ENCODE measurements at places on chromosomes 2 and 18.

DNA sequence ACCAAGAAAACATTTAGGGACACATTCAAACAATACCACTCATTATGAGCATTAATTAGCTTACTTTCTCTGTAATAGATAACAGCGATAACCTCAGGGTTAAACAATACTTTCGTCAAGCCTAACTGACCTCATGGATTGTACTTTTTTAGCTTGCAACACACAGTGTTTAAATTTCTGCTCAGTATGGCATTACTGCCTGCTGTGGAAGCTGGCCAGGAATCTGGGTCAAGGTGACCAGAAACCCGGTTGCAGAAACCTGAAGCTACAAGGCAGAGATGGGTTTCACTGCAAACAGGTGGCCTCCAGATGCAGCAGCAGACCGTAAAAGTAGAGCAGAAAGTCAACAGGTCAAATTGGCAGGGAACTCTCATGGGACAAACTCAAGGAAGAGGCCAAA, 123.8 kb upstream of the FHL2 start:
- DNase-seq: no peak

- DNase-seq: no peak
These were observed 57.3 kb downstream of the ARHGAP25 start for GRCh38 chr2:68791914-68792313.

DNA sequence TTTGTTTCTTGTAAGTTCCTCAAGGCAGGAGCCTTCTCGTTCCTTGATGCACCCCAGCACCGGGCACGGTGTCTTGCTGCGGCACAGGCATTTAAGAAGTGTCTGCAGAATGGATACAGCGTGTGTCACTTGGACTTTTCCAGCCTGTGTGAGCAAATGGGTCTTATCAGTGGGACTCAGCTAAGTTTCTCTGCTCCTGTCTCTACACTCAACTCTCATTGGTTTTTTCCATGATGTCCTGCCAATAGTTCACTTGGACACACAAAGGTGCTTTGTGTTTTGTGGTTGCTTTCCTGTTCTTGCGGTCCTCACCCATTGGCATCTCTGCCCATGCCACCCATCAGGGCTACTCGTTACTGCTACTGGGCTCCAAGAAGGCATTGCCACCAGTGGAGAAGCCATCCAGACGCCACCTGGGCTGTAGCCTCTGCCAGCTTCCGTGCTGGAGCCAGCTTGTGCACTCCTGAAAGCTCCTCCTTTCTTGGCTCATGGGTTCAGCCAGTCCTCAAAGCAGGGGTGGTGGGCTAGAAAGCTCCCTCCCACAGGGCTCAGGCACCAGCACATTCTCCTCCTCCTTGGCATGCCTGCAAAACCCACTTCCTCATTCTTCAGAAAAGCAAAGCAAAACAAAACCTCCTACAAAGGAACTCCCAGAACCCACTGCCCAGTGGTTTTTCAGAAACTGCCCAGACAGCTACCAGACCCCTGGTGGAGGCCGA, 41.4 kb downstream of the IL1R2 start:
- no peak for DNase-seq

DNA sequence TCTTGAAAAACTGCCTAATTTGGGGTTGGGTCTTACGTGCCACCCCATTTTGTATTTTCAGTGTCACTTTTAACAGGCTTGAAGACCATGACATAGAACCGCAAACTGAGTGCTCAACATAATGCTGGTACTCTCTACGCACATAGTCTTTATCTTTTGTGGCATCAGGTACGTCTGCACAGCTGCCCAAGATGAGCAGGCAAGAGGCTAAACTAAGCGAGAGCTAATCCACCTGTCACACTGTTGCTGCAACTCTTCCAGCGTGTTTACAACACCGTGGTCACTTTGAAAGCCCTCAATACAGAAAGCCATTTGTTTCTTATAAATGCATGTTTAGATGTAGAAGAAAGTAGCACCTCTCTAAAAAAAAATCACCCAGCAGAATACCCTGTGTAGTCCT, 270.0 kb upstream of the TCF4 start:
- DNase-seq: no peak

DNA sequence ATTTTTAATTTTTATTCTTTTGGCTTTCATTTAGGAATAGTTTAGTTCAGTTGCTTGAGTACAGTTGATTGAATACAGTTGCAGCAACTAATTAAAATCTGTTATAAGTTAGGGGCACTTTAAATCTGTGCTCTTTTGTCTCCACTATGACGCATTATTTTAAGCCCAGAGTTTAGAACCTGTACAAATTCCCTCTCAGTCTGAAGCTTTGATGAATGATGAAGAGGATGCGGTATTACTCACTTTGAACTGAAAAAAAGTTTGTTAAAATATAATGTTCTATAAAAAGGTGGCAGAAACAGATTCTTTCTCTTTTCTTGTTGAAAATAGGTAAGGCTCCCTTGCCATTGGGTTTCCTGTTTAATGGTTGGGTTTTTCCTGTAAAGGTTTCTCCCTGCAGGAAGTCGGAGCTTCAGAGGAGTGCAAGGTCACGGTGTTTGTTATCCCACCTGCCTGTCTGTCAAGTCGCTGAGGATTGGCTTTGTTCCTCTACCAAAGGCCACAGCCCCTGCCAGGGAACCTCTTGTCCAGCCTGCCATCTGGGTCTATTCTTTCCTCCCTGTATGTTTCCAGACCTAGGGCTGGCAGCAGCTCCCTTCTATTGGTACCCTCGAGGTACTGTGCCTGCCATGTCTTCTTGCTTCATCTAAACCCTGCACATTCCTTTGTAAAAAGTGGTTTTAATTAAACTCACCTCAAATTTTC, 43.8 kb upstream of the FN1 start:
- no peak for DNase-seq

GRCh38 chr2:134287323-134287722, 33.5 kb downstream of the MGAT5 start:
- DNase-seq: no peak

GRCh38 chr2:37982147-37982582, 57.1 kb downstream of the RMDN2 start:
- peak; percentile 24 for DNase-seq

DNA sequence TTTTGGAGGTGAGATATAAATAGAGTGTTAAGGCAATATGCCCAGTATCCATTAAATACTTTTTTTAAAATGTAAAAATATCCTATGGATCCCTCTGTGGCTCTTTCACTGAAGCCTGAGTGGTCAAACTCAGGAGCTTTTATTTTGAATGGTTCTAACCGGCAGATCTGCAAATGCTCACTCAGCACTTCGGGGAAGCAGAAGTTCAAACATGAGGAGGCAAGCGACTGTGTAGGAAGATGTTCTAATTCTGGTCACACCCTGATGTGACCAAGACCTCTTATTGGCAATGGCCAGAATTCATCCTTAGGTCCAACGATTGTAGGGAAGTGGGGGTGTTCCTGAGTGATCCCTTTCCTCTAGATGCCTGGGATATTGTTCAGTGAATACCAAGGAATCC, 168.8 kb downstream of the CDCA7 start:
- DNase-seq: no peak

- no peak for DNase-seq
These were observed 171.8 kb downstream of the CAMKMT start for GRCh38 chr2:44533508-44533907.

DNA sequence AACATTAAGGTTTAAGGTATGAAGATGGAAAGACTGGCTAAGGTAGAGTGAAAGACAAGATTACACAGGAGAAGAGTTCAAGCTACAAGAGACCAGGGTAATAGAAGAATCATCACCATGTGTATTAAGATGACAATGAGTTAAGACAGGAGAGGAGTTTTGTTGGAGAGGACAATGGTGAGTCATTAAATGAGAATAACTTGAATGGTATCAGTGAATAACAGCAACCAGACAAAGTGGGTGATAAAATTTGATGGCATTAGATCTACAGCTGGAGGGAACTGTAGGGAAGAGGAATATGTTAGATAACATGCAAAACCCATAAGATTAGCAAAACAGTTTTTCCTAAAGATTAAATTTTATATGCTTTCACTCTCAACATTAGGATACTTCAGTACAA, 18.8 kb upstream of the ENOSF1 start:
- no peak for DNase-seq

DNA sequence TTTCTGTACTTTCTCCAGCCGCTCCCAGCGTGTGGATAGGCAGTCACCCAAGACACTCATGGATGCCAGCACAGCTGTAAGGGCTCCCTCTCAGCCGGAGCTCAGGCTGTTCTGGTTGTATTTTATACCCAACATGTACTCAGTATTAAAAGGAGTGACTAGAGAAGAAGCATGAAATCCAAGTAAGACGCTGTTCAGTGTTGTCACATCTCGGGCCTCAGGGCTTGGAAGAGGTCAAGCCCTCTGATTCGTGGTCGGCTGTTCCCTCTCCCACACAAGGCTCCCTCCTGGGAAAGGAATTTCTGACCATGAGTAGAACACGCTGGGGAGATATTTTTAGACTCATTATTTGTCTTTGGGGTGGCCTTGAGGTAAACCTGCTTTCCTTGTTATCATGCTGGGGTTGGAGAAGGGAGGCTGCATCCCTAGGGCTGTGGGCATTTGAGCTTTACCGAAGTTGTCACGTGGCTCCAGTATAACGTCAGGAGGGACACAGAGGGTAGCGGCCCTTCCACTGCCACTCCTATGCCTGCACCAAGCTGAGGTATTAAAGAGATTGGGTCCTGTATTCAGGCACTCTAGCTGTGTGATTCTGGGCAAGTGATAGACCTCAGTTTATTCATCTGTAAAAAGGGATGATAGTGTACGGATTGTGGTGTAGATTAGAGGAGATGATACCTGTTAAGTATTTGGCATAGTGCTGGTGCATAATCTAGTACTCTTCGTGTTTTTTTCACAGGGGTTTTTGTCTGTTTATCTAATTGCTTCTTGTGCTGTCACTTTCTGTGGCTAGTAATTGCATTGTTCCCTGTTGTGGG, 34.1 kb downstream of the HK2 start:
- no peak for DNase-seq

DNA sequence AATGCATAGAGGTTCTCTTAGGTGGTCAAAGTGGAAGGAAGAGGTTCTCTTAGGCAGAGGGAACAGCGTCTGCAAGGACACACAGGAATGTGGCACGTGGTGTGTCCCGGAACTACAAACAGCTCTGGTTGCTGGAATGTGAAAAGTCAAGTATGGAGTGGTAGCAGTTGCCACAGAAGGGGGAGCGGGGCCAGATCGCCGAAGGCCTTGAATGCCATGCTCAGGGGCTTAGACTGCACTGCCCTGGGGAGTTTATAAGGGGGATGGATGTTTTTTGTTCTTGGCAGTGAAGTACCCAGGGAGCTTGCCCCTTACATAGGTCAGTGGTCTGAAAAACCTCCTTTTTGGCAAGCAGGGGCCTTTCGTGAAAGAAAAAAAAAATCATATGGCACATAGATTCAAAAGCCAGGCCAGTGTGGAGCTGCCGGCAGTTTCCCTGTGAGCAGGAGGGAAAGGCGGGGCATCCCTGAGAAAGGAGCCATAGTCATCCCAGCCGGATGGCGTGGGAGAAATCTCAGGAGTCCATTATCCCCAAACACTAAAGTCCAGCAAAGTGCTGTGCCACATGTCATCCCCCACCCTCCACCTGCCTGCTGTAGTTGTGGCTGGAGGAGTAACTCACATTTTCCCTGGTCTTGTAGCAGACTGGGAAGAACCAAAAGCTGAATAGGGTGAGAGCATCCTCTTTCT, 45.4 kb downstream of the GORASP2 start:
- no peak for DNase-seq

- no peak for DNase-seq
These were observed 18.1 kb downstream of the CPSF3 start for GRCh38 chr2:9441556-9441955.

DNA sequence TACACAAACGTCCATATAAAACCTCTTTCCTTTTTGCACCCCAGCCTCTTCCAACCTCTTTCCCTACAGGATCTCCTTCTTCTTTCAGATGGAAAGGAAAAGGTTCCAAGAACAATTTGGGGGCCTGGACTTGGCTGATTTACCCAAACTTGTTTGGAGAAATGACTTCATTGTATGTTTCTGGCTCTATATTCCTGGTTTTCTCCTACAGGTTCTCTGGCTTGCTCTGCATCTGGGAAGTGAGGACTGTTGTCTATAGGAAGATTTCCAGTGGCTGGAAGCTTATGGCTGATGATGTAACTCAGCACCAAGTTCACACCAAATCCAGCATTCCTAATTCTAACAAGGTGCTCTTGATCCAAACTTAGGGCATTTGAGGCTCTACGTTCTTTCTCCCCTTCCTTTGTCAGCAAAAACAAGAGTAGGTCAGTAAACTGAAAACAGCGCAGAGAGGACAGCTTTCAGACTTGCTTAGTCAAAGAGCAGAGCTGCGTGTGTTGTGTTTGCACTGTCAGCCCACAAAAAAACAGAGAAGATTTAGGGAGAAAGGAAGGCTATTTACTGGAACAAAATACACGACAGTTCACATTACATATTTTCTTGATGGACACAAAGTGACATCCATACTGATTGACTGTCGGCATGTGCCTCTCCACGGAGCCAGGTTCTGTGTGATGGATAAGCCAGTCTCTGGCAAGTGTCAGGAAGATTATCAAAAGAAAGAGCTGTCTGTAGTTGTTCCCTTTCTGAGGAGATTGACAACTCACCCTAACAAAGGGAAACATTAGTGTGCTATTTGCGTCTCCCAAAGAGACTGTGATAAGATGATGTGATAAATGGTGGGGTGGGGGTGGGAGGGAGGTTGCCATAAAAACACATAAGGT, 39.7 kb downstream of the CDCA7 start:
- DNase-seq: no peak

DNA sequence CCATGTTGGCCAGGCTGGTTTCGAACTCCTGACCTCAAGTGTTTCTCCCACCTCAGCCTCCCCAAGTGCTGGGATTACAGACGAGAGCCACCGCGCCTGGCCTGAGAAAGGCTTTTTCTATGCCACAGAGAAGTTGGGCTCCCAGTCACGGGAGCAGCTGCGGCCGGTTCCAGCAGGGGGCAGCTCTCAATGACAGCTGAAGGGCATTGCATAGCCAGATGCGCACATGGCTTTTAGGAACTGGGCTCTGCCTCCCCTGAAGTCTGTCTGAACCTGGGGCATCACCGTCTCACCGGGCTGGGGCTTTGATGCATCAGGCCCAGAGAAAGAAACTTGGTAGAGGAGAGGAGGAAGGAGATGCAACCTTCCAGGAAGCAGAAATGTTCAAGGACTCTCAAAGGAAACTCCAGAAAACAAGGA, 84.2 kb upstream of the LAPTM4A start:
- peak; percentile 27 for DNase-seq

- DNase-seq: no peak
These were observed 22.6 kb downstream of the MRPL44 start for GRCh38 chr2:223979730-223980396.

- DNase-seq: no peak
These were observed 162.2 kb downstream of the ALPK2 start for GRCh38 chr18:58466636-58467205.

- no peak for DNase-seq
These were observed 19.3 kb upstream of the SMCHD1 start for GRCh38 chr18:2636126-2636631.

DNA sequence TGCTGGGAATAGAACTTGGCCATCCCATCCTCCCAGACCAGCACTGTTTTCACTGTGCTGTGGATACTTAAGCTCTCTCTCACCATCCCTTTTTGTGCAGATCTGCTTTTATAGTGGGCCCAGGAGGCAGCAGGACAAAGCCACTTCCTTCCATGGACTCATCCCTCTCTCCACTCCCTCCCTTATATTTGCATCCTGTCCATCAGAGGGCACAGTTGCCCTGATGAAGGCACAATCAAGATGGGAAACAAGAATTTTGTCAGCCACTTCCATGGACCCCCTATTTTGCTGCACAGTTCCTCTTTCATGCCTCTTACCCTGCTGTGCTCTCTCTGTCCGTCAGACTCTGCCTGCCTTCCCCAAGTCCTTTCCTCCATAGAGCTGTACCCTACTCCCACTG, 338.7 kb downstream of the HRH4 start:
- DNase-seq: no peak

All from stimulated activated CD4-positive, alpha-beta T cell treated with anti-CD3 and anti-CD28 coated beads, Interleukin-15, amount 100 ng/mL, for 48 hours (primary cell).